ENCODE measurements at places on chromosomes 7 and 10.

DNA sequence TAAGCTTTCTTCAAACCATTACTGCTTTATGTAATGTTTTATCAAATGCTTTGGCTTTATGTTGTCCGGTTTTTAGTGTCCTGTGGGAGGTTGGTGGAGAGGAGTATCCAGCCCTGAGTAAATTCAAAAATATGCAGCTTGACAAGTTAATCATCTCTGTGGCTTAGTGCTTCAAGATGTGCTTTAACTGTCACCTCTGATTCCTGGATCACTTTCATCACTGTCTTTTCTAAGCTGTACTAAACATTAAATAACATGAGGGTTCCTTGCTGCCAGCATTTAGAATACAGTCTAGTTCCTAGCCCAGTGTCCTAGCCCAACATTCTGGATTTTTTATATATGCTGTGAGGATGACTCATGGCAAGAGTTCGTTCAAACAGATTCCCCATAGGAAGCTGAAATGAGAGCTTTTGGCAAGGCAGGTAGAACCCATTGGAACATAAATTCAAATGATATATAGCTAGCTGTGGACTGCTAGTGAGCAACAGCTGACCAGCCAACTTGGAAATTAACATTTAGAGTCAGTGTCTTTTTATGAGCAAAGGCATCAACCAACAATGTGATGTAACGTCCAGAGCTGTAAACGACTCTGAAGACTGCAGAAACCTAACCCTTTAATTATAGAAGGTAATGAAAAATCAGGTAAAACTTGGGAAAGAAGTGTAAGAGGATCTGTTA is 80.6 kb upstream of the OIT3 start:
- DNase-seq, result no peak

- no peak for DNase-seq
Observed at GRCh38 chr10:99124376-99124775, 111.3 kb downstream of the HPSE2 start.

DNA sequence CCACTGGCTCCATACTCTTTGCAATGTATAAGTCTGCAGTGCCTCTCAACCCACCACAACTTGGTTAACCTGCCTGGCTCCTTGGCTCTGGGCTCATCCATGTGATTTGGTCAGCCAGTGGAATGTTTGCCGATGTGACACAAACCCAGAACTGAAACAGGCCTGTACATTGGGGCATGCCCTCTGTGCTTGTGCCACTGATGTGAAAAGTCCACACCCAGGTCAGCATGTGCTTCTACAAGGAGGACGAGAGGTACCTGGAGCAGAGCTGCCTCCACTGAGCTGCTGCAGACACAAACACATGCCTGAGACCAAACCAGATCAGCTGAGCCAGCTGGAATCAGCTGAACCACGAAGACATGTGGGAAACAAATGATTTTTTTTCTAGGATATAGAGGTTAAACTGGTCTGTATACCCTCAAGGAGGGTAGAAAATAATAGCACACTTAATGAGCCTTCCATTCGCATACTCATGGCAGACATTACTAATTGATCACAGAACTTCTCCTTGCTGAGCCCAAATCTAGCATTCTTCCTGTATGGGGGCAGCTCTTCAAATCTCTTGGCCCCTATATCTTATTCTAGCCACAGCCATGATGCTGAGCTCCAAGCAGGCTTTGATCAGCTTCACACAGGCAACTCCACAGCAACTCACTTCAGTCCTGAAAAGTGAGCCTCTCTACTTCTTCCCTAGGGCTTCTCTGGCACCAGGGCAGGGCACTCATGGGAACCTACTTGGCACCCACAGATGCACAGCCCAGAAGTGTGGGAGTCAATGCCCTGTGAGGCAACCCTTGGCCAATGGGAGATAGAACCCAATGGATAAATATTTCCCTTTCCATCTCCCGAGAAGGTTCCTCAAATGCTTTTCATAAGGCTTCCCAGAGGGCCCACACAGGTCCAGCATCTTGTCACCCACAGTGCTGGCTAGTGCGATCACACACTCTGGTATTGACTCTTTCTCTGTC is 18.6 kb downstream of the PYROXD2 start:
- no peak for DNase-seq

DNA sequence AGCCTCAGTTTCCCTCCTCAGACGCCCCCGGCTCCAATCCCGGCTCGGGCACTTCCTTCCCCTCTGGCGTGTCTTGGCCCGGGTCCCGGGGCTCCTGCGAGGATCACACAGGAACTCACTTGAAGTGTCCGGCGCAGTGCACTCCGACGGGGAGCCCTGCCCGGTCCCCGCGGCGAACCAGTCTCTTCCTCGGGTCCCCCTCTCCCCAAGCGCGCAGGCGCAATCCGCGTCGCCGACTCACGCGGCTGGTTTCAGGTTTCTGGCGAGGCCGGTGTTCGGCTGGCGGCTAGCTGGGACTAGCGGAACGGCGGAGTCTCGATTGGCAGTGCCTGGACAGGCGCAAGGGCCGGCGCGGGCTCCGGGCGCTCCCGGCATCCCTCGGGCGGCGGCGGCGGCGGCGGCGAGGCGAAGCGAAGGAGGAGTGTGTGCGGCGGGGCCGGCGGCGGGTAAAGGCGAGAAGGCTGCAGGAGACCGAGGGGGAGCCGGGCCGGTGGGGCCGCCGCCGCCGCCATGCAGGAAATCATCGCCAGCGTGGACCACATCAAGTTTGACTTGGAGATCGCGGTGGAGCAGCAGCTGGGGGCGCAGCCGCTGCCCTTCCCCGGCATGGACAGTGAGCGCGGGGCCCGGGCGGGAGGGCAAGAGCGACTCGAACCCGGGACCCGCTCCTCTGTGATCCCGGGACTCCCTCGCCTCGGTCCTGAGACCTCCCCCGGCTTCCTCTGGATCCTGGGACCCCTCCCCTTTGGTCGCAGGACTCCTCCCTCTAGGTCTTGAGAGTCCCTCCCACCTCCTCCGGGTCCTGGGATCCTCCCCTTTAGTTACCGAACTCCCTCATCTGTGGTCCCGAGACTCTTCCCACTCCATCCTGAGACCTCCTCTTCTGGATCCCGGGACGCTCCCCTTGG is at the start of the genes CPSF4 and PTCD1:
CPSF4 (plus strand) TSS at position 371 of the 908 bp plus-strand sequence; CDS start at position 511, 140 bp downstream.
PTCD1 (minus strand) TSS at position 226 of the 908 bp plus-strand sequence. CDS start 3,556 bp downstream, outside the sequence.
- peak; percentile 81 for DNase-seq

DNA sequence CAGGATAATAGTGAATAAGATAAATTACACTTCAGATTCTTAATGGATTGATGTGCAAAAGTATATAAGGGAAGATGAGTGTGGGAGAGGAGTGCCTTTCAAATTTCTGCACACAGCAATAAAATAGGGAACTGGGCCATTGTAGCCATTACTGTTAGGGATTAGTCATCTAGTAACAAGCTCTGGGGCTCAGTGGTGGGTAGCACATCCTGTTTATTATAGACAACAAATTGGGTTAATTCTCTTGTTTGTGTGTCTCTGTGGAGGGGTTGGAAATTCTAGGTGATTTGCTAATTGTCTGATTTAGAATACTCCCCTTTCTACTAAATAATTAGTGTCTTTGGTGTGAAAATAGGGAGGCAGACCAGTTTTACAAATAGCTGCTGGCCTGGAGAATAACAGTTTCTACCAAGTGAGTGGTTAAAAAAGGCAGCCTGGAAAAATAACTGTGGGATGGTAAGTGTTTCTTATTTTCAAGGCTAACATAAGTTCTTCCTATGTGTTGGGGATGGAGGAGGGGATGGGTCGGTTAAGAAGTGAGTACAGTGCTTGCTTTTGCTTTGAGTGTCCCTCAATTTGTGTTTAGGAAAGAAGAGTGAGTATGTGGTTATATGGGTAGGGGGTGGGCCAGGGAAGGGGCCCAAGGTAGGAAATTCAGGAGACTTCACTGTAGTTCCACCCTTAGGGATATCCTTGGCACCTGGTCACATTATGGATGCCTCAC is 43.3 kb upstream of the TMEM248 start:
- DNase-seq, result no peak

- peak; percentile 41 for DNase-seq
Observed at GRCh38 chr7:93622036-93623033, 47.8 kb upstream of the CALCR start.

- no peak for DNase-seq
Observed at GRCh38 chr7:131733604-131734003, 177.2 kb upstream of the PODXL start.

DNA sequence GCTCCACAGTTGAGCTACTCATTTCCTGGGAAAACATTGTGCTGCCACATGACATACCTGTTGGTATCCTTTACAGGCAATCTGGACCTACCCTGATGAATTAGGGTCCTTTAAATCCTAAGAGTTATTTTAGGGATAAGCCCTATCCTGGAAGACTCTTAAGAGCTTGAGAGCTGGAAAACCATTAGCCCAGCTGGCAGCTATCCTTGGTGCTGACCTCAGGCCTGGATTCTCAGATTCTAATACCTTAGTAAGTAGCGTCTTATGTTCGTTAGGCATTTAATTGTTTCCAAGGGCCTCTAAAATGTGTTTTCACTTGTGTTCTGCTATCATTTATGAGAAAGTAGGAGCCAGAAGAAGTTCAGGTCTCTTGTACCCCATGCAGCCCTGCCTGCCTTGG is 93.0 kb upstream of the SORCS3 start:
- DNase-seq, result no peak
